ENCODE measurements at places on chromosomes 3 and 15.

DNA sequence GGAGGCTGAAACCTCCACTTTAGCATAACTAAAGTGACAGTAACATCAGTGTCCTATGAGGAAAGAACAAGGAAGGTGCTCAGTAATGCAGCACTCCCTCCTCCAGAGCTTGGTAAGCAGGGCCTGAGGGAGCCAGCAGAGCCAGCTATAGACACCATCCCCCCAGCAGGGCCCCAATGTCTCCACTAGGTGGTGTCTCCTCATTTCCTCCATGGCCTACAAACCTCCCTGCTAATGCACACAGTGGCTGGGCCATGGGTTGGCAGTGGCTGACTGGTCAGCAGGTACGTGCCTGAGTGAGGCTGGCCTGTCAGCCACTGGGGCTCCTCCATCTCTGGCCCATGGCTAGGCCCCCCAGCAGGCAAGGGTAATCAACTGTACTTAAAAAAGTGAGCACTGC, 13.6 kb downstream of the MRPS25 start:
- DNase-seq, result no peak

- no peak for DNase-seq
Observed at GRCh38 chr3:124333931-124334640, 342.2 kb upstream of the ROPN1 start.

DNA sequence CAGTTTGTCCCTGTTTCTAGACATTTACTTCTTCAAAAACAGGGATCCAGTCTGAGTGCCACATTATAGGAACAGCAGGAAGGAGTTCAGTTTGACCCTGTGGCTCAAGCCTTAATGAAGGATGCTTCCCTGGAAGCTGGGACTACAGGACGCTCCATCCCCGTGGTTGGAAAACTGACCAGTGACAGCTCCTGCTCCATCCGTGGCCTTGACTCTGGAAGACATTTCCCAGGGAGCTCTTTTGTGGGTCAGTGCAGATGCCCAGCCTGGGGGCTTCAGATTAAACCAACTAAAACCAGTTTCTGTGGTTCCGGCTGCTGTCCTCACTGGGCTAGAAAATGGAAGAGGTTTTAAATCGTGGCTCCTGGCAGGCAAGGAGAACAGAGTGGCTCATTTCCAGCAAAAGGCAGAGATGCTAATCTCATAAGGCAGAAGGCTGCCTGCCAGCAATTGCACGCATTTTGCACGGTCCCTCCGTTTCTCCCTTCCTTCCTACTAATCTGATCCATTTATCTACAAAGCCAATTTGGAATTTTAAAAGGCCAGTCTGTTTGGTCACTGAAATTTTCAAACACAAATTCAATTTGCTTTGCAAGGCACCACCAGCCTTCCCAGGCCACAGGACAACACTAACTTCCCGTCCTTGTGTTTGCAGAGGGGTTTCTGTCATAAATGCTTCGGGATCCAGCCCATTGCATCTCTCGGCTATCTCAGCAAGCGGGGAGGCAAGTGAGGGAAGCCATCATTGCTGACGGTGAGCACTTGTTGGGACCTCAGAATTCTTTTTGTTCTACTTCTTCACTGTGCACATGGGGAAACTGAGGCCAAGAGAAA, 6.2 kb upstream of the SSUH2 start:
- DNase-seq, result no peak

DNA sequence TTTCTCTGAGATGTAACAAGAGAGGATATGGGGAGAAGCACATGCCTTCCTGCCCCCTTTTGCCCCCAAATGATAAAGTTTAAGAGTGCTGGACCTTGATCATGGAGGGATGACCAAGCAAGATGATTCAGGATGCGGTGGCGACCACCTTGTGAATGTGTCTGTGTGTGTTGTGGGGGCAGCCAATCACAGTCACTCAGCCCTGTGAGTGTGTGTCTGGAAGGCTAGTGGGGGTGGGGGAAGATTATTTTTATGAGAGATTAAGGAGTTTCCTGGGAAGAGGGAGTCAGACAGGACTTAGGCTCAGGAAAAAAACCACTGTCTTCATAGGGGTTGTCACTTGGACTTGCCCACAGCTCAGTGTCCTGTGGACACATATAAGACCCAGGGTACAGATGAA, 57.8 kb upstream of the KY start:
- DNase-seq, result no peak

- no peak for DNase-seq
Observed at GRCh38 chr3:158789592-158789991, 12.3 kb upstream of the MFSD1 start.

GRCh38 chr15:58686286-58686685, 63.2 kb downstream of the ADAM10 start:
- DNase-seq, result no peak

GRCh38 chr3:128237348-128238183, 84.3 kb downstream of the EEFSEC start:
- DNase-seq, result no peak

DNA sequence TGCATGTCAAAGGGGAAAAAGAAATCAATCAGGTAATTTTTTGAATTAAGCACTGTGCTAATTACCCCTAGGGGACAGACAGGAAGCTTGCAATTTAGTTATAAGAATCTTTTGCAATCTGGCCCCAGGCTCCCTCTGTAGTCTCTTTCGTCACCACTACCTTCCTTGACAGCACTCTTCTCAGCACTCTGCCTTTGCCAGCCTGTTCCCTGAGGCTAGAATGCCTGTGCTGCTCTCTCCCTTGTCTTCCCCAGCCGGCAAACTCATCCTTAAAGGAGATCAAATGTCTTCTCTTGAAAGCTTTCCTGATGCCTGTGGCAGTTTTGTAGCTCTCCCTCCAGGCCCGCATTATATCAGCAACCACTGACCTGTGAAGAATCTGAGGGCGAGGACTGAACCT, 32.4 kb upstream of the PRTG start:
- no peak for DNase-seq

GRCh38 chr3:15241341-15241740, 35.3 kb downstream of the CAPN7 start:
- DNase-seq, result peak; percentile 30

DNA sequence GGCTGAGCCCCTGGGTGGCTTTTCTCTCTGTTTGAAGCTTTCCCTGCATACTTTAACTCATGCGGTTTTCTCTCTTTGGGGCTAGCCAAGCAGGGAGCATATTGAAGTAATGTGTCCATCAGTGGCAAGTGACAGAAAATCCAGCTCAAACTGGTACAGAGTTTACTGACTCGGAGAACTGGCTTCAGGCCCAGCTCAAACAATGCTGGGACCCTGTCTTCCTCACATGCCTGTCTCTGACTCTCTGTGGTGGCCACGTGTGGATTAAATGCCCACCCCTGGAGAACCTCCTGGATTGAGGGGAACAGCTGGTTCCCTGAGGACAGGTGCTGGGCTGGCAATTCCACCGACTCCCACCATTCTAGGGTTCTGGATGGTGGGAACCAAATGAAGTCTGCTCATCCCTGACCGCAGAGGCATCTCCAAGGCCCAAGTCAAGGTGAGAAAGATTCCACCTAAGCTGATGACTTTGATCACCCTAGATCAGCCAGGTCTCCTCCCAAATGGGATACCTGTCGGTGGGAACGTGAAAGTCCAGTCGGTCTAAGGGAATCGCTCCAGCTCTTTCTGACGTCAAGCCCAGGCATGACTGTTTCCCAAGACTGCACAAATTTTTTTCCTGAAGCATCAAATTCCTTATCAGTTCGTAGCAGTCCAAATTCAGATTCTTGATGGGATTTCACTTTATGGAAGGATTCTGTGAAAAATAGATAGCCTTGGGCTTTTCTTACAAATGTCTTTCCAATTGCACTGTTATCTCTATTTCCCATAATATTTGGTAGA, 16.3 kb upstream of the HDAC11 start:
- no peak for DNase-seq

- no peak for DNase-seq
Observed at GRCh38 chr3:153180860-153181372, 18.9 kb downstream of the RAP2B start.

DNA sequence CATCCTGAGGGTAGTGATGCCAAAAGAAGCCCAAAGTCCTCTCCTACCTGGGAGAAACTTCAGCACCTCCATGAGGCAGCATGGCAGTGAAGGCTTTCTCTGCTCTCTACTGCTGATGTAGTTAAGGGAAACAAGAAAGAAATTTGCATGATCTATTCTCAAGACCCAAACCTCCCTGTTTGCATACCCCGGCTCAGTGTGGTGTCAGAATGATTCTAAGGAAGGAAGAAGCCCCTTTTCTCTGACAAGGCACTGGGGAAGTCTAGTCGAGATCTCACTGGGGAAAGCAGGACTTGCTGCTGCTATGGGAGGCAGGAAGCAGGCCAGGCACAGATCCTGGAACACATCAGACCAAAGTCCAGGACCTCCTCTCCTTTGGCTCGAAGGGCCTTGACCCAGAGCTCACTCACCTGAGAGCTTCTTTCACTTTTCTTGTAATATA, 89.4 kb upstream of the ICE2 start:
- DNase-seq, result no peak

GRCh38 chr3:28207000-28207733, 34.3 kb upstream of the CMC1 start:
- no peak for DNase-seq

DNA sequence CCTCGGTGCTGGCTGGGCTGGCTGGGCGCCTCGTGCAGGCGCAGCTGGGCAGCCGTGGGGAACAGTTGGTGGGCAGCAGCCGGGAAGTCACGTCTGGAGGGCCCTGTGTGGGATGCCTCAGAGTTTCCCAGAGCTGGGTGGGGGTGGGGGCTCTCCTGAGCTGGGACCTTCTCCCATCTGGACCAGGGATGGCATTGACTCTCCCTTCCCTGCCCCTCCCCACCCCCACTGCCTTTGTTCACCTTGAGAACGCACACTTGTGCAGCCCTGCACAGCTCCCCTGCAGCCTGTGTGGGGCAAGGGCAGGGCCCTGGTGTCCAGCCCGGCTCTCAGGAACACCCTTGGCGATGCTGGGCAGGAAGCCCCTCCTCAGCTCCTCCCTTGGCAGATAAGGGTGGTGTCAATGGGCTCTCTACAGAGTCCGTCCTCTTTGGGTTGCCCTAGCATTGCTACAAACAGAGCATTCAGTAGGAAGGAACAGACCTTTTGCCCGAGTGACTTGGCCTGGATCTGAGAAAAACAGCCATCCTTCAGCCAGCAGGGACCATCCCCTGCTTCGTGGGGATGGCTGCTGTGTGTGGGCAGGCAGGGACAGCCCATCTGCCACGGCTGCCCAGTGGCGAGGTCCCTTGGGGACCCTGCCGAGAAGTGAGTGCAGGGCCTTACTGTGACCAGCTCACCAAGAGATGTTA, 25.5 kb upstream of the KLF13 start:
- DNase-seq, result no peak

DNA sequence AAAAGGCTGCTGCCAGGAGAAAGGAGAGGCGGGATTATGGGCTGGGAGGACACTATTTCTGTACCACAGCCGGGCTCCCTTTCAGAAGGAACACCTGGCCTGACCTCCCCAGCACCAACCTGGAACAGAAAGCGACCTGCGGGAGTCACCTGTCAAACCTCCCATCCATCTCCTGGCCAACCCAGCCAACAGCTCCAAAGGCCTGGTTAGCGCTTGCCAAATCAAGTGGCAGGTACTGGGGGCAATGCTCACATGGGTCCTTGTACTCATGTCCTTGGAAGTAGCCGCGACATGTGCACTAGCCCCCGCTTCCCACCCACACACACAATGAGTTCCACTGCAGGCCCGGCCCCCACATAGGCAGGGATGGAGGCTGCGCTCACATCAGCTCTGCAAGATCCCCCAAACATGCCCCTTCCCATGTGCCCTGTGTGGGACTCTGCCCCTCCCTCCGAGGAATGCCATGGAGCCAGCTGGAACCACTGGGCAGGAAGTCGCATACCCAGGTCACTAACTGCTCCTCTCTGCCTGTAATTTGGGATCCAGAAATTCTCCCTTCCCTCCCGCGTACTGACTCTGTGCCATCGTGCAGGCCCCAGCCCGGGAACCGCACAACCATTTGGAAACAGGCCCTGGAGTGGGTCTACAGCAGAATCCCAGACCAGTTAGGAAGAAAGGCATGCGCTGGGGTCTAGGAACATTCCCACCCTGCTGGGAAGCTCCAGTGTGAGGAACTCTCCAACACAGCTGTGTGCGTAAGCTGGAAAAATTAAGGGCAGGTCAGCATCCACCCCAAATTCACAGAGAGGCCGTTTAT, 98.9 kb downstream of the LRIG1 start:
- no peak for DNase-seq

DNA sequence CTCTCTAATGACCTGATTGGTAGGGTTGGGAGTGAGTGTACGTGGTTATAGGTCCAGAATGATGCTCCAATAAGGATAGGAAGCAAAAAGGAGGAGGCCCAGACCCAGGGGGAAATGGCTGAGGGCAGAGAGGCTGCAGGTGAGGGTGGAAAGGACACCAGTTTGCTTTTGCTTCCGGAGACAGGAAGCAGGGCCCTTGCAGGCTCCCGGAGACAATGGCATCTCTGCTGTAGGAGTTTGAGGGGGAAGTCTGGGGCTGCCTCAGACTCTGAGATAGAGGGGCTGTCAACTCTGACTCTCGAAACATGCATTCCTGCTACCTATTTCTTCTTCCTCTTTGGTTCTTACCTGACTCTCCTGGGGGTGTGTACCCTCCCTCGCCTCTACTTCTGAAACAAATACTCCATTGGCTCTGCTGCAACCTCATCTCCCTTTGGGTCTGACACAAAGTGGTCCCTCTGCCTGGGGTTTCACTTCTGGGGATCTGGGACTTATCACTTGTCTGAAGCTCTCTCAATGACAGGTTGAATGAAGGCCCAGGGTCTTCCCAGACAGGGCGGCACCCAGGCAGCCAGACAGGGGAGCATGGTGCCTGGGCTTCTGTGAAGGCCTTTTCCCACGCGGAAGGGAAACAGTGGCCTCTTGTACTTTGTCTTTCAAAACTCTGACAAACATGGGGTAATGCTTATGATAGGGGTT, 61.5 kb downstream of the CHRD start:
- DNase-seq, result no peak

DNA sequence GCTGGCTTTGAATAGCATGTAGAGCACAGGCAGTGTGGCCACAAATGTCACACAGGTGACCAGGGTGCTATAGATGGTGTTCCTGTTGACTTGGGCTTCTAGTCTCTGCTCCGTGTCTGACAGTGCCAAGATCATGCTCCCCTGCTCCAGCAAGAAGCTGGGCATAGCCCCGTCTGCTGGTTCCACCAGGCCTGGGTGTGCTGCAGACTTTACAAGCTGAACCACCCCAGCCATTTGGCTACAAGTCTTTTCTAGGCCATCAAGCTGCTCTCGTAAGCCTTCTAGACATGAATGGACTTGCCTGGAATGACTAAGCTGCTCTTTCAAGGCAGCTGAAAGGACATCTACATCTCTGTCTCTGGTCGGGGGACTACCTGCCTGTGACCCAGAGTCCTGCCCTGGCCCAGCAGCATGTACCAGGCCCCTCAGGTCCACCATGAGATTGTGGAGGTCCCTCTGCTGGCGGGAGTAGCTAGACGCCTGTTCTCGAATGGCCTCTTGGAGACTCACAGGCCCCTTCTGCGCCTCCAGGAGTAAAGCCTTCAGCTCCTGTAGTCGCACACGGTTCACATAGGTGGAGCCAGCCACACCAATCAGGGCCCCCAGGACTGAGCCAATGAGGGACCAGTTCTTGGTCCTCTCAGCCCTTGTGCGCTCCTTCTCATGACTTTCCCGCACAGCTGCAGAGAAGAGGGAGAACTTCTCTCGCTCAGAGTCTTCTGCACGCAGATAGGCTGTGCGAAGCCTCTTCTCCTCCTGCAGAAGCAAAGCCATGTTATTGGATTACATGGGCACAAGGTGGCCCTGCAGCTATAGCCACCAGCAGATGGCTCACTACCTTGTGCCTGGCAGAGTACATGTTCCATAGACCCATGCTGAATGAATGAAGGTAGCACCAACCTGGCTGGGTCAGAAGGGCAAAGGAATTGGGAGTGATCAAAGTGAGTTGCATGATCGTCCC, 2.8 kb upstream of the PLXNB1 start:
- DNase-seq, result no peak

- DNase-seq, result no peak
Observed at GRCh38 chr3:28948685-28949084, 332.2 kb upstream of the RBMS3 start.

GRCh38 chr3:9902372-9903237, at the start of gene IL17RE:
TSS of gene IL17RE (plus strand) at chr3:9902848. CDS start at chr3:9902933, 85 bp downstream.
- no peak for DNase-seq
